ENCODE measurements at places on chromosomes 11 and 22.

- no peak for DNase-seq
These were observed 58.2 kb downstream of the FBXO7 start for GRCh38 chr22:32532820-32533128.

- peak; percentile 25 for DNase-seq
These were observed 6.2 kb upstream of the UBE4A start for GRCh38 chr11:118353084-118353710.

DNA sequence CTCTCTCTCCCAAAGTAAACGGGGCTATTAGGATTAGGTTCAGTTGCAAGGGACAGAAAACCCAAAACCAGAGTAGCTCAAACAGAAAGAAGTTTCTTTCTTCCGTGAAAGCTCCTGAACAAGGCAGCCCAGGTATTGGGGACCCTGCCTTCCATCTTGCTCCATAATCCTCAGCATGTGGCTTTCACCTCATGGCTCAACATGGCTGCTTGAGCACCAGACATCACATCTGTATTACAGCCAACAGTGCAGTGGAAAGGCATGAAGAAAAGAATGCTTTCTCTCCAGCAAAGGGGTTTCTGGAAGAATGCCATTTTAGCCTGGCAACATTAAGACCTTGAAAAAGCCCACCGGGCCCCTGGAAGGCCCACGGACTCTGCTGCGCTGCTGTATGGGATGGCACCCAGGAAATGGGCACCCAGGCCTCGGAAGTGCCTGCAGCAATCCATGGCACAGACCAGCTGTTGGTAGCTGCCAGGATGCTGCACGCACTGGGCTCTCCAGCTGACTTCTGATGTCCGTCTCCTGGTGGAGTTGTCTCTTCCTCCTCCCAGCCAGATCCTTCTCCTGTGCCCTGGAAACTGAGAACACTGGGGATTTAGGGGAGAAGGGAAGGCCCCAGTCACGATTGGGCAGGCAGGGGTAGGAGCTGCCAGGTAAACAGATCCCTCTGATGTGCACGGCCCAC, 22.6 kb downstream of the PDGFB start:
- no peak for DNase-seq

DNA sequence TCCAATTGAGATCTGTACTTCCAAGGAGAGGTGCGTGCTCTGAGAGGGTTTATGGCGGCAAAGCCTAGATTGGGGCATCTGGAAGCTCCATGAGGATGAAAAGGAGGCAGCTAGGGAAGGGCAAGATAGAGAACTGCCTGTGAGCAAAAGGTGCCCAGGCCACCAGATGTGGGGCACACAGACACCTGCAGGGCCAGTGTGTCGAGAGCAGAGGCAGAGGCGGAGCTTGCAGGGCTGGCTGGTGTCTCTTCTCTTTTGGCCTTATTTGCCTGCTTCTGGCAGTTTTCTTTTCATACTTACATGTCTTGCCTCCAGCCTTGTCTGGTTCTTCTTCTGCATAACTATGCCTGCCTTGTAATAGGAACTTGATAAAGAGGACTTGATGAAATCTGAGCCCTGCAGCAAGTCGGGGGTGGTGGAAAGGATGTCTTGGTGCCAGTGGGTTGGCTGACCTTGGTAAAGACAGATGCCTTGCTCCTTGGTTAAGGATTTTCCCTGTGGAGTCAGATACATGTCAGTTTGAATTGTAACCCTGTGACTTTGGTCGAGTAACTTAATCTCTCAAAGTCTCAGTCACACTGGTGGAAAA, 680.3 kb downstream of the NTM start:
- DNase-seq = no peak

- peak; percentile 85 for DNase-seq
These were observed 19.7 kb downstream of the SLC37A2 start for GRCh38 chr11:125082611-125083311.

DNA sequence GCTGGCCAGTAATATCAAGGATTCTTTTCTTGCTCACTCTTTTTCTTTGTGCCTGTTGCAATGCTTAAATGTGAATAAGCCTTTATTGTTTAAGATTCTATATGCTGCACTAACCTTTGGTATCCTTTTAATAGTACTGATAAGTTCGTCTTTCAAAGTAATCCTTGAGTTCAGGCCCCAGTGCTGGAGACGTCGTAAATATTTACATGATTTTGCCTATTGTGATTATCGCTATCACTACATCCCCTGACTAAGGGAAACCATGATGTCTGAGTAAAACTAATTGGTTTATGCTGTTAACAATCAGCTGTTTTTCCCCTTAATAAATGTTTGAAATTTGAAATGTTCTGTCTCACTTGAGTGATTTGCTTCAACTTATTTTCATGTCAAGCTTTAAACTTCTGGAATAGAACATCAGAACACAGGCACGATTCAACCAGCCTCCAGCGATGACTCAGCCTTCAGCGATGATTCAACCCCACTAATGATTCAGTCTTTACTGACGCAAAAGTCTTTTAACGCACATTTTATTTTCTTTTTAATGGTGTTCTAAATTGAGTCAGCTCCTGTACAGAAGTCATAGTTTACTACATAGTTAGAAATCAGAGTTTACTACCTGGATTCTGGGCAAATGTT, 3.9 kb downstream of the HTATIP2 start:
- DNase-seq = peak; percentile 93

GRCh38 chr11:477052-477715, 27.1 kb downstream of the PTDSS2 start:
- DNase-seq = no peak

- DNase-seq = no peak
These were observed 49.6 kb downstream of the CNTF start for GRCh38 chr11:58671983-58672633.

GRCh38 chr11:96306933-96307775, 35.8 kb downstream of the MAML2 start:
- DNase-seq = peak; percentile 99

GRCh38 chr11:33987975-33988580, 63.5 kb upstream of the CAPRIN1 start:
- DNase-seq = peak; percentile 82

DNA sequence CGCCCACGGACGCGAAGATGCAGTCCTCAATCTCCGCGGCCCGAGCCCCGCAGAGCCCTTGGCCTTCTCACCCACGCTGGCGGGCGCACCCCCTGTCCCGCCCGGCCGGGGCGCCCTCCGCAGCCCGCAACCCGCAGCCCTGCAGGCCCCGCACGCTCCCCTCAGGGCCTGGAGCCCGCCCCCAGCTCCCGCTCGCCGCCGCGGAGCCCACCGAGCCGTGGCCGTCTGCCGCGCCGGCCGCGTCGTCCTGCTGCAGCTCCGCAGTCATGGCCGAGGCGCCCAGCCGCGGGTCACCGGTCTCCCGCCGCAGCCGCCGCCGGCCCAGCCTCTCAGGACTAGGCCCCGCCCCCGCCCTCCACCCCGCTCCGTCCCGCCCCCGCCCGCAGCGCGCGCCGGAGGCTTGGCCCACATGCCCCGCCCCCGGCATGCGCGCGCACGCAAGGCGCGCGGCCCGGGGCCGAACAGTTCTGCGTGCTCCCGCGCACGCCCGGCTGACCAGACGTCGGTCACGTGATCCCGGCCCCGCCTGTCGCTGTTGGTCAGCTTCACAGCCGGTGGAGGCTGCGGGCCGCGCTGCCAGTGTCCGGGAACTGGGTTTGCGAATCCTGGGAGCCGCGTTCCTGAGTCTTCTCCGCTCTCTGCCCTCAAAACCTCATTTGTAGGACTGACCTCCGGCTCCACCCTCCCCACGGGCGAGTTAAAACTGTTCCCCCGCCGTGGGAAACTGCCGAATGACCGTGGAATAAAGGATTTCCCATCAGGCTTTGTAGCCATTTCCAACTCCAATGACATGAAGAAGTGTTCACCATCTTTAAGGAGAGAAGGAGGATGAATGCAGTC, at the start of gene USP28:
Gene USP28 (minus strand): TSS at position 339 of the 840 bp plus-strand sequence. CDS start 71 bp downstream, at position 268.
- DNase-seq = peak; percentile 97

GRCh38 chr22:39643311-39644083, 72.9 kb downstream of the CACNA1I start:
- peak; percentile 21 for DNase-seq

DNA sequence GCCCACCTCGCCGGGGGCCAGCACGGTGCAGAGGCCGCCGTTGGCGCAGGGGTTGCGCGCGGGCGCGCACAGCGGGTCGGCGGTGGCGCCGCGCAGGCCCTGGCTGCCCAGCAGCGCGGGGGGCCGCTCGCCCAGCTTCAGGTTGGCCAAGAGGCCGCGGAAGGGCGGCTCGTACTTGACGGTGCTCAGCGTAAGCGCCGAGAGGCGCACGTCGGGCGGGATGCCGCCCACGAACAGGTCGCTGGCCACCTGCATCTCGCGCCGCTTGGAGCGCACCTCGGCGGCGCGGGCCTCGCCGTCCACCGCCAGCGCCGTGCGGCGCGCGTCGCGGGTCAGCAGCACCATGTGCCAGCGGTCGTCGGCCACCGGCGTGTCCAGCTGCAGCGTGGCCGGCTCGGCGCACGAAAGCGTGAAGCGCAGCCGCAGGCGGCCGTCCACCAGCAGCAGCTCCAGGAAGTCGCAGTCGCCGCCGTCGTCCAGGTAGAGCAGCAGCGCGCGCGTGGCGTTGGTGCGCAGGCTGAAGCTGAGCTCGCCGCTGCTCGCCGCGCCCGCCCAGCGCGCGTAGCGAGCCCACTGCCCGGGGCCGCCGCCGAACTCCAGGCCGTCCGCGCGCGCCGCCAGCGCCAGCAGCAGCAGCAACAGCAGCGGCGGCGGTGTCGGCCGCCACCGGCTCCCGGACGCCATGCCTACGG, 9.8 kb downstream of the NRXN2 start:
- DNase-seq = peak; percentile 14

DNA sequence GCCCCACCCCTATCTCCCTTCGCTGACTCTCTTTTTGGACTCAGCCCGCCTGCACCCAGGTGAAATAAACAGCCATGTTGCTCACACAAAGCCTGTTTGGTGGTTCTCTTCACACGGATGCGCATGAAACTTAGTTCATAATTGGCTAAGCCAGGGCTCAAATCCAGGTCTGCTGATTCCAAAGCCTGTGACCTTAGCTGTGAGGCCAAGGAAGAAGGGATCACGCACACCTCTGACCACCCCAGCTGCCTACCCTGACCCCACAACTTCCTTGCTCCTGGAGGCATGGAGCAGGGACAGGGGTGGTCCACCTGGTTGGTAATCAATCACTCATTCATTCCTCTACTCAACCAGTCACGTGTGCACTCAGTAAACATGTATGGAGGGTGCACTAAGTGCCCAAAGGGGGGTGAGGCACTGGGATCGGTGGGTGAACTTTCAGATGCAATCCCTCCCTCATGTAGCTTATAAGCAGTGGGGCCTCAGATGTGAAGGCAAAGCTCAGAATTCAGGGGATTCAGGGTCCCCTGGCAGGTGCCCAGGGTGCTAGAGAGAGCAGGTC, 10.3 kb downstream of the FXYD2 start:
- no peak for DNase-seq

GRCh38 chr11:58734681-58735490, 3.1 kb upstream of the GLYAT start:
- DNase-seq = no peak

- no peak for DNase-seq
These were observed 38.0 kb downstream of the IGF2 start for GRCh38 chr11:2101171-2101675.
